ENCODE measurements at places on chromosomes 4 and X.
A peak's percentile ranks its signal among the peaks of the same experiment; 100 is the strongest.

DNA sequence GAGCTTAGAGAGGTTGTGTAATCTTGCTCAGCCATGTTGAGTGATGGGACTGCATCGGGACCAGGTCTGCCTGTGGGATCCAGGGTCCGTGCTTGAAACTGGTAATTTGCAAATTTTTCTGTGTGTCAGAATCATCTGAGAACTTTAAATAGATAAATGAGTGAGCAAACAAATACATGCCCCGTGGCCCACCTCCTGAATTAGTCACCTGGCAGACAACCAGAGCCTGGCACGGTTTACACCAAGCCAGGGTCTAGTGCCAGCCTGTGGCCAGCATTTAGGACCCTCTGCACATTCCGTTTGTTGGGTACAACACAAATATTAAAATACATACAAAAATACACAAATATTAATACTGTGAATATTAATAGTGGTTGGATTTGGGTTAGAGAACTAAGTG is 90.6 kb upstream of the STOX2 start:
- DNase-seq: peak; percentile 3

DNA sequence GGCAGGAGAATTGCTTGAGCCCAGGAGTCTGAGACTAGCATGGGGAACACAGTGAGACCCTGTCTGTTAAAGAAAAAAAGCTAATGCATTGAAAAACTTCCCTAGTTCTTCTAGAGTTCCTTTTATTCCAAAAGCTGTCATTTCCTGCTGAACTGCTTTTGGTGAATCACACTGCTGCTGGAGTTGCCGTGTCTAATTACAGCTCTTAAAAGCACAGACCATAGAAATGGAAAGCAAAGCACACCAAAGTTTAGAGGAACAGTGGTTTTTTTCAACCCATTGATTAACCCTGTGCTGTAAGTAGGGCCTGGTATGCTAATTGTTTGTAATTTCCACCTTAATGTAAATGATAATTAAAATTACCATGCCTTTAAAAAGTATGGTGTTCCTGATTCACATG is 52.4 kb downstream of the SEPTIN11 start:
- no peak for DNase-seq

GRCh38 chr4:133152831-133153481 is 3.9 kb downstream of the PCDH10 start:
- DNase-seq: no peak

DNA sequence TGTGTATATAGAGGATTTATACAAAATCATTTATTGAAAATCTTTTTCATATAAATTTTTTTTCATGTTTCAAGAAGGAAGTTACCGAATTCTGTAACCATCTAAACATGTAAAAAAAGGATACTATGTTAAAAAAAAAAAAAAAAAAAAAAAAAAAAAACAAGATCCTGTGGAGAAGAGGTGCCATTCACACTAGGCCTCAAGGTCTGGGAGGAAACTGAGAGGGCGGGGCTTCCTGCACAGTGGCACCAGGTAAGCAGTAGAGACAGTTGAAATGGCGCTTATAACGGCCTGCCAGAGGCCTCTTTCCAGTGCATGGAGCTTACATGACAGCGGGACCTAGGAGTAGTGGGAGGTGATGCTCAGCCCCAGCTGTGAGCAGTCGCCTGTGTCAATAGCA is 17.5 kb downstream of the TRAPPC2 start:
- DNase-seq: no peak
